MM.1S (cell line): ENCODE measurements at places on chromosomes 1 and 21.
A peak's percentile ranks its signal among the peaks of the same experiment; 100 is the strongest.

DNA sequence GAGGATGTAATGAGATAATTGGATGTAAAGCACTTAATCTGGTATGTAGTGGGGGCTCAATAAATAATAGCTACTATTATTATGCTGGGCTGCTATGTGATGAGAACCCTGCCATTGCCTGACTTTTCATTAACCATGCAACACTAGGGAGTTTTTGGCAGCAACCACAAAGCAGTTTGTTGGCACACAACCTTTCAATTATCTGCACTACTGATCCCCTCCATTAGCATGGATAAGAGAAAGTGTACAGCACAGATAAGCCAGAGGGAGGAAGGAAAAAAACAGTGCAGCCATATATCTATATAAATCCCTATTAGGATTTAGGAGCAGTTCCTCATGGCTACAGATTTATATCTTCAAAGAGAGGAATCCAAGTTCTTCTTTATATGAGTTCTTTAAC is 498.5 kb downstream of the NUF2 start:
- no peak for DNase-seq

DNA sequence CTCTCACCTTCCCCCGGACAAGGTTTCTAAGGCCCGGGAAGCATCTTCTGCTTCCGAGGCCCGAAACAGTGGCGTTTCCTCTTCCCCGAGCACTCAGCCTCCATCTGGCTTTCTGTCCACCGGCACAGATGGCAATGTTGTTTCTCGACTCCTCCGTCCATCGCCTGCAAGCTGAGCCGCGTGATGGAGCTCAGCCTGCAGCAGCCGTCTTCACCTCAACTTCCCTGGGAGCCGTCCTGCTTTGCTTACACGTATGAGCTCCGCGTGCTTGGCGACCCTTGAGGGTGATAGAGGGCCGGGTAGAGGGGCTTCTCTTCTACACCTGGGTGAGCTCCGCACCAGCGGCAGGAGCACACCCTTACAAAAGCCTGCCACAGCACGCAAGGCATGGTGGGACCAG is 80.4 kb downstream of the AJAP1 start:
- no peak for DNase-seq

- DNase-seq, result no peak
Measured at GRCh38 chr1:10213186-10213705, 2.9 kb downstream of the KIF1B start.

DNA sequence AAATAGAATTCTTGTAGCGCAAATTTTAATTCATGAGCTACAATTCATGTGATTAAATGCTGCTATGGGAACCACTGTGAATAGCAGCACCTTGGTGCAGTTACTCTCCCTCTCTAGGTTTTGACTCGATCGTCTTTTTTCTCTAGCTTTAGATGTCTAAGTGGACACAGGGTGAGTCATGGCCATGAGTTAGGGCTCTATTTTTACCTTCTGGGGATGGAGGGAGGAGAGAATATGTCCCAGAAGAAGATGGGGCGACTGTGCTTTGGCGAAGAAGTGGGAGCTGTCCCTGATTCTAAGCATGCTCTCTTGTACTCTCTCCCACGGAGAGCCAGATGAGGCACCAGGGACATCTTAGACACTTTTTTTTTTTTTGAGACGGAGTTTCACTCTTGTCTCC is 1.6 kb upstream of the OR2B11 start:
- DNase-seq, result no peak

GRCh38 chr1:16082283-16083038 is 9.0 kb upstream of the FAM131C start:
- peak; percentile 59 for DNase-seq

- DNase-seq, result no peak
Measured at GRCh38 chr1:59018446-59018845, 234.6 kb upstream of the JUN start.

DNA sequence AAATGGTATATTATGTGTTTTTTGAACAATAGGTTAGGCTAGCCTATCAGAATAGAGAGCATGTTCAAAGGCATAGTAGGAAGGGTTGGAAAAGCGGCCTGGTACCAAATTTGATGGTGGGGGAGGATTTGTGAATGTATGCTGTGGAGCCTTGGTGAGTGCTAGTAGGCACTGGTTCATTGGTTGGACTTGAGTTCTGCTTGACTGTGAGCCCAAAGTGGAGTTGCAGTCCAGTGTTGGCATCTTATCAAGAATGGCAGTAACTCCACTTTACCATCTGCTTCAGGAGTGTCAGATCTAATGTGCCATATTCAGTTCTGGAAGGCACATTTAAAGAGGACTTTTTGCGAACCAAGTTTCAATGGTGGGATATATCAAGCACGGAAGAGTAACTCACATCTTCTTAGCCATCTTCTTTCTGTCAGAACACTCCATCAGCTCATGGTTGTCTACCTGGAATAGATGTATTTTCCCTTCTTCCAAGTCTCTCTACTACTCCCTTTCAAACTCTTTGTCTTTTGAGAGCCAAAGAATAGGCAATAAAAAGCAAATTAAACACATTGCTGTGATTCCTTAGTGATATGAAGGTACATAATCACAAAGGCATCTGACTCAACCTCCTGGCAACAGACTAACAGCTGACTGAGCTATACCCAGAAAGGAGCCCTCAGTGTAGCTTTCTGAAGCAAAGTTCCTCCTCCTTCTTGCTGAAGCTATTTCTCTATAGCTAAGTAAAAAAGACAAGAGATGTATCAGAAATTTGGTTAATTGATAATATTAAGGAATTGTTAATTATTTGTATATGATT is 21.7 kb downstream of the LRRC8B start:
- DNase-seq, result no peak

GRCh38 chr1:68780919-68781318 is 284.0 kb upstream of the DEPDC1 start:
- no peak for DNase-seq

DNA sequence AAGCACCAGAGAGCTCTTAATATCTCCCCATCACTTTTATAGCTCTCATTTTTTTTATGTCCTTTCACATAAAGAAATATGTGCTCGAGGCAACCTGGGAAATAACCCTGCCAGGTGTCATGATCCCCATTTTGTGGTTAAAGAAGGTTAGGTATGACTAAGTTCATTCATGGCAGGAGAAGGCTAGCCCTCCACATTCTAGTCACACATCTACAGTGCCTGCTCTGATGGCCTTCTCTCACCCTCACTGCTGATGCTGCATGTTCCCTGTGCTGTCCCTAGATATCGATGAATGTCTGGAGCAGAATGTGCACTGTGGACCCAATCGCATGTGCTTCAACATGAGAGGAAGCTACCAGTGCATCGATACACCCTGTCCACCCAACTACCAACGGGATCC is 187.5 kb downstream of the TPR start:
- DNase-seq, result no peak

DNA sequence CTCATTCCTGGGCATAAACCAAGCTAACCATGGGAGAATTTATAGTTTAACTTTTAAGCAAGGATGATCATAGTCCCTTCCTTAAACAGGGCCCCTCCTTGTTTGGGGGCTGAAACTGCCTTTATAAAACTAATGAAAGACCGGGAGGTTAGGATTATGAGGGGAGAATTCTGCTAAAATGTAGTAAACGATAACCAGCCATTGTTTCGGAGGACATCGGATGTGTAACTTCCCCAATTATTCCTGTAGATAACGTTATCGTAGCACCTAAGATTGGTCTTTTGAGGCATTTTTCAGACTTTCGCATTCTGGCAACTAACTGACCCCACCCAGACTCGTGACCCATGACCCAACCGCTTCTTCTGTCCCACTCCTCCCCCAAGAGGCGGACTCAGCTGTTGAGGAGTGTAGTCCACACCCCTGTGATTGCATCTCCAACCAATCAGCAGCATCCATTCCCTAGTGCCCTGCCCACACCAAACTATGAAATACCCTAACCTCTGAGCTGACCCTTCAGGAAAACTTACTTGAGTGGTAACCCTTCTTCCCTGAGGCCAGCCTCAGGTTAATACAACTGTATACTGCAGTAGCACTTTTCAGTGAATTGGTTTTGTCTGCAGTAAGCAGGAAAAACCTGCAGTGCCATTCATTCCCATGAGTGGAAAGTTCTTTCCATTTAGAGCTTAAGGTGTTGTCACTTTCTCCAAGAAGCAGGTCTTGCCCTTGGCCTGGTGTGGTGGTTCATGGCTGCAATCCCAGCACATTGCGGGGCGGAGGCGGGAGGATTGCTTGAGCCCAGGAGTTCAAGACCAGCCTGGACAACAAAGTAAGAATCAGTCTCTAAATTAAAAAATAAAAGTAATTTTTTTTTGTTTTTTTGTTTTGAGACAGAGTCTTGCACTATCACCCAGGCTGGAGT is 823 bp upstream of the SYF2 start:
- peak; percentile 81 for DNase-seq

GRCh38 chr1:111199881-111200801 is at the start of gene DENND2D:
TSS of gene DENND2D (minus strand) at chr1:111200646. CDS start at chr1:111200459, 187 bp downstream.
- no peak for DNase-seq

GRCh38 chr1:52613636-52614373 is 11.6 kb downstream of the GPX7 start:
- DNase-seq, result no peak
